ENCODE measurements at places on chromosomes 1 and 21.

GRCh38 chr1:37473431-37474045 is 842 bp upstream of the ZC3H12A start:
- peak; percentile 16 for DNase-seq

GRCh38 chr1:246152986-246153431 is 354.1 kb downstream of the SMYD3 start:
- DNase-seq = no peak

DNA sequence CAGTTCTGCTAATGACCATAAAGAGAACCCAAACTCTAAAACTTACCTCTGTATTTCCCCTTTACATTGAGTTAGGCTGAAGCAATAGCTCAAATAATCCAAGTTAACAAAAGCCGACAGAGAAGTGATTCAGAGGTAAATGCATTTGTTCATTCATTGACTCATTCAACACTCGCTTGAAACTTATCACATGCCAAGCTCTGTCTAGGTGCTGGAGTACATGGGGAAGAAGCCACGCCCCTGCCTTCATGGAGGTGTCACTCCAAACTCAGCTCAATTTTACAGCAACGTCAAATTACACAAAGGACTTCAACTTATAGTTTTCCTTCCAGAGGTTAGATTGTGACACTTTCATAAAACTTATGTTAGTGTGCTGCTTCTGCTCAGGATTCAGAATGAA is 45.8 kb downstream of the SLC25A24 start:
- DNase-seq = no peak

- no peak for DNase-seq
Observed at GRCh38 chr1:93140106-93140505, 40.1 kb downstream of the TMED5 start.

DNA sequence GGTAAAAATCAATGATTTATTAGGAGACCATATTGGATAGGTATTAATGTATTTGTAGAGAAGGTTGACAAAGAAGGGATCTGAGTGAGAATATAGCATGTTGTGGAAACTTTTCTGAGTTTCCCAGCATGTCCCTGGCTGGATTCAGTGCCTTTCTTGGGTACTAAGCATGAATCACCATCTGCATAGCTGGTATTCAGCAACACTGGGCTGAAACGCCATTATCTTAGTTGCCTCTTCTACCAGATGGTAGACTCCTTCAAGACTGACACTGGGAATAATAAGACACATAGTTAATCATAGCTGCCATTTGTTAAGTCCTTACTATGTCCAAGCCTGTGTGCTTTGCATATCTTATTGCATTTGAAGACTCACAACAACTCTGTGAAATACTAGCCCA is 45.5 kb downstream of the ATP5PF start:
- DNase-seq = no peak
